ENCODE measurements at places on chromosomes 5 and 9.

GRCh38 chr9:92325991-92326500, 293 bp downstream of the CENPP start:
- H3K36me3 ChIP-seq: peaks cover 27% of the 10 kb centered on the region
- H3K4me3 ChIP-seq: peak overlapping the region; percentile 72
- no peaks in the 10 kb centered on the region for H3K27me3 ChIP-seq
- peak; percentile 12 for DNase-seq
- H3K27ac ChIP-seq: no peak overlapping the region

DNA sequence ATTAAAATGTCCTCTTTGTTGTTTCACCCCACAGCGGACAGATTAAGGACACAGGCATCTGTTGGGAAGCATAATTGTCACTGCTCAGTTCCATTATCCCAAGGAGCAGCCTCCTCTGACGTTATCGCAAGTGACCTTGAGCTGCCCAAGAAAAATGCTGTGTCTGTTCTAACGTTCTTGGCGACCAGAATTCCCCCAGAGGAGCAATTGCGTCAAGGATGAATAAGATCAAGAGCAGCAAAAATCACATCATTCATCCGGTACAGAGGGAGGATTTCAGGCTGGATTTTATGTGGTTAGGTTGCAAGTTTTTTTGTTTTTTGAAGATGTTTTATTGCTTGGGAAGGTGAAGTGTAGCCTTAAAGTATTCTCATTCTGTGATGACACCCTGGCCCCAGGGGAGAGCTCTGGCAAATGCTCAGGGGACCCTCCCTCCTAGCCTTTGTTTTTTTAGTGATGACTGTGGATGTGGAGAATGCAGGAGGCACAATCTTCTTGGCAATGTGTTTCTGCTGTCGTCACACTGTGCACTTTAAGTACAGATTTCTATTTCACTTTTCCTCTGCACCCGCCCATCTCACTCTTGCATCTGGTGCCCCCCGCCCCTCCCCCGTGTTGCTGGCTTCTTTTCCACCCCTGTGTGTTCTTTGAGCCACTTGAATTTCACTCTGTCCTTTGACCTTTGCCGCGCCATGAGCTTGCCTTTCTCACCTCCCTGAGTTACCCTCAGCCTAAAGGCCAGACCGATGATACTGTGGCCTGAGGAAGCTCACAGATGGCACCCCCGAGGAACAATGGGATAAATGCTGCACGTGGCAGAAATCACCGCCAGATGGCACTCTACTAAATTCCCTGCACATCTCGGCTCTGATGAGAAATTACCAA, 308.5 kb downstream of the RAB3C start:
- no peaks in the 10 kb centered on the region for H3K27me3 ChIP-seq
- H3K4me1 ChIP-seq: peaks cover 8% of the 10 kb centered on the region
- peak overlapping the region; percentile 2 for H3K4me3 ChIP-seq
- no peak overlapping the region for H3K27ac ChIP-seq
- no peaks in the 10 kb centered on the region for H3K36me3 ChIP-seq
- DNase-seq: peak; percentile 67

DNA sequence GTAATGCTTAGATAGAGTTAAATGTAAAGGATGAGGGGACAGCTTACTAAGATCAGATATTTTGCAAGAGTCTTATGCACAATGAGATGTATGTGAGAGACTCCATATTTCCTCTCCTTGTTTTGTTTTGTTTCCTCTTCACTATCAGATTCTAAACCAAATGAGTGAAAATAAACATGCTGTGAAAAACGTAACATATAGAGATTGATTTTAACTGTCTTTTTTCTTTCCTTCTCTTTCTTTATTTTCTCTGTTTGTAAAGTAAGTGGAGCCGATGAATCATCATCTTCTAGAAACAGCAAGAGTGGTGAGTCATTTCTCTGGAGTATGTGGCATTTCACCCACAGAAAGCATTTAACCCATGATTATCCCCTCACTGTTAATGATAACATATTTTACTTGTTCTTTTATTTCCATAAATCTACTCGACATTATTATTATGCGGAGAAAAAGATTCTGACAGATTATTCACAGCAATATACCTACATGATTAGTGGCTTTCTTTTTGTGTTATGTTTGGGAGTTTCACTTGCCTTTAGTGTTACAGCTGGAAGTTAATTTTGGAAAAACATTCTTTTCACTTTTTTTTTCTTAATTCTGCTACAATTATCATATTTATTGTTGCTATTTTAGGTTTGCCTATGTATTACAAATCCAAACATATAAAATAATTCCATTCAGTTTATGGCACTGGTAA, 2.1 kb upstream of the ANXA1 start:
- H3K27ac ChIP-seq: no peak overlapping the region
- no peaks in the 10 kb centered on the region for H3K36me3 ChIP-seq
- no peaks in the 10 kb centered on the region for H3K27me3 ChIP-seq
- no peak overlapping the region for H3K4me3 ChIP-seq

DNA sequence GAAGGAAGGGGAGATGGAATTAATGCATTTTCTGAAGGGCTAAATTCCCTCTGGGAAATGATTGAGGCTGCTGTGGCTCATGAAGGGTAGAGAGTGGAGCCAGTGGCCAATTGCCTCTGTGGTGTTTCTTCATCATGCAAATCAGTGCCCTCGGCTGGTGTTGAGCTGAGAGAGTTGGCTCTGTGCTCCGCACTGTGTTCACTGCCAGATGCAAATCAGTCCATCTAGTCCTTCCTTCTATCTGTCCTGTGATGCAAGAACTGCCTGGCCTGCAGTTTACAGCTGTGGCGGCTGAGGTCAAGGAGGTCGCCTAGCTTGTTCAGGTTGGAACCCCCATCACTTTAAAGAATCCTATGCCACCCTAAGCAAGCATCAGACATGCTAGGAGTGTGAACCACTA, 6.0 kb downstream of the TMEM171 start:
- no peaks in the 10 kb centered on the region for H3K36me3 ChIP-seq
- H3K4me1 ChIP-seq: no peaks in the 10 kb centered on the region
- H3K4me3 ChIP-seq: no peak overlapping the region

DNA sequence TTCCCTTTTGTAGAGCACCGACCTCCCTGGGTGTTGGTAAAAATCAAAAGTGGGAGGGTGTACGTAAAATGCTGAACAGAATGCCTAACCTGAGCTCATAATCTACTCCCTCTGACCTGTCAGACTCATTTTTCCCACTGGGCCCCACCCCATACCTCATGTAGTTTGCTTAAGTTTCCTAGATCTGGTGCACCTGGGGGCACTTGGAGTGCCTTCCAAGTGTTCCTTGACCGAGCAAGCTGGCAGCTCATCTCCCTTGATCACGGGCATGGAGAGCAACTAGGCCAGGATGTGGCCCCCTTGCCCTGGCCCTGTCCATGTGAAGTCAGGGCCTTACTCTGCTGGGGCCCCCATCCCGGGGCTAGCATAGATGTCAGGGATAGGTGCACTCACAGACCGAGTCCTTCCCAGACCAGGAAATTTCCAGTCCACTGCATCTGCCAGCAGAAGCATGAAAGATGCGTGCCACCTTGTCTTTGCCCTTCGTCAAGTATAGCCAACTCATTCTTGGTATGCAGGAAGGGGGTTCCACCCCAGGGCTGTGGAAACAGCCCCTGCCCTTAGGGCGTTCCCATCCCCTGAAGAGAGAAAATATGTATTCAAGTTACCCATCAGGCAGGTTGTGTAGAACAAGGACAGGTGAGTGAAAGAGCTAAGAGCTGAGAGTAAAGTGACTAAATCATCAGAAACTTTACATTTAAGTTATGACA, 41.9 kb downstream of the SLC22A5 start:
- H3K36me3 ChIP-seq: no peaks in the 10 kb centered on the region
- no peak overlapping the region for H3K27ac ChIP-seq
- peak overlapping the region; percentile 13 for H3K4me3 ChIP-seq
- no peaks in the 10 kb centered on the region for H3K27me3 ChIP-seq
- no peak for DNase-seq
- H3K4me1 ChIP-seq: peaks cover 3% of the 10 kb centered on the region

DNA sequence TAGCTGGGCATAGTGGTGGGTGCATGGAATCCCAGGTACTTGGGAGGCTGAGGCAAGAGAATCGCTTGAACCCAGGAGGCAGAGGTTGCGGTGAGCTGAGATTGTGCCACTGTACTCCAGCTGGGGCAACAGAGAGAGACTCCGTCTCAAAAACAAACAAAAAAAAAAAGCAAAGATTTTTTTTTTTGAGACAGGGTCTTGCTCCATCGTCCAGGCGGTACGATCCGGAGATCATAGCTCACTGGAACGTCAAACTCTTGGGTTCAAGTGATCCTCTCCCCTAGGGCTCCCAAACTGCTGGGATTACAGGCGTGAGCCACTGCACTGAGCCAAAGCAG, 37.6 kb downstream of the ABCA1 start:
- no peak overlapping the region for H3K4me3 ChIP-seq
- no peak for DNase-seq
- H3K27me3 ChIP-seq: no peaks in the 10 kb centered on the region
- peaks cover 4% of the 10 kb centered on the region for H3K4me1 ChIP-seq

DNA sequence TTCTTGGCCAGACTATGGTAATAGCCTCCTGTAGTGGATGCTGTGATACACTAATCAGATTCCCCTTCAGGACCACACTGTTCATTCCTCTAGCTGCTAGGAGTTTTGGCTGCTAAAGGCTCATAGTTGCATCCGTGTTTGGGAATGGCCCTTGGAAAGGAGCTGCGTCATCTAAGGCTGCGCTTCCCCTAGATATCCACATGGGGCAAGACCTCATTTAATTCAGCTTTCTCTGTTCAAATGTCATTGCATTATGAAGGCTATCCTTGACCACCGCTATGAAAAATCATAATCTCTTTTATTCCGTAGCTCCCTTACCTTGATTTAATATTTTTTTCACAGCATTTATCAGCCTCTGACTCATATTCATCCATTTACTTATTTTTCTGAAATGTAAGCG, 258.3 kb upstream of the NR4A3 start:
- H3K27ac ChIP-seq: no peak overlapping the region
- H3K36me3 ChIP-seq: no peaks in the 10 kb centered on the region
- no peaks in the 10 kb centered on the region for H3K4me1 ChIP-seq

- H3K4me1 ChIP-seq: peaks cover 10% of the 10 kb centered on the region
- no peak overlapping the region for H3K4me3 ChIP-seq
- no peaks in the 10 kb centered on the region for H3K27me3 ChIP-seq
- DNase-seq: no peak
These were observed 111.4 kb downstream of the TRIM32 start for GRCh38 chr9:116798521-116798920.

GRCh38 chr5:16461026-16461425, 4.6 kb downstream of the ZNF622 start:
- H3K36me3 ChIP-seq: peaks cover 78% of the 10 kb centered on the region
- no peak for DNase-seq
- no peaks in the 10 kb centered on the region for H3K27me3 ChIP-seq
- H3K4me1 ChIP-seq: peaks cover 2% of the 10 kb centered on the region
- no peak overlapping the region for H3K4me3 ChIP-seq

DNA sequence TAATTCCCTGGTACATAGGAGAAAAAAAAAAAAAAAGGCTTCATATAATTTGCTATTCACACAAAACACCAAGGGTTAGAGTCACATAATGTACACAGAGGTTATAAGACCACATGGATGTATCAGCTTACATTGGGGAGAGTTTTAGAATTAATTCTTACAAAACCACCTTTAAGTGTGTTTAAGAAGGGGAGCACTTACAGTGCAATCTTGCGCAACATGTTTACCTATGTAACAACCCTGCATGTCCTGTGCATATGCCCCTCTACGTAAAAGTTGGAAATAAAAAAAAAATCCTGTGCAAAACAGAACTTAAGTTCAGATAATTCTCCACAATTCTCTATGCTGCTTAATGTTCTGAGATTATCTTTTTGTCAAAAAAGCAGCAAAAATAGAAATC, 190.0 kb downstream of the DENND1A start:
- no peaks in the 10 kb centered on the region for H3K27me3 ChIP-seq
- H3K4me1 ChIP-seq: peaks cover 6% of the 10 kb centered on the region
- no peak overlapping the region for H3K27ac ChIP-seq
- no peak for DNase-seq
- H3K36me3 ChIP-seq: no peaks in the 10 kb centered on the region

DNA sequence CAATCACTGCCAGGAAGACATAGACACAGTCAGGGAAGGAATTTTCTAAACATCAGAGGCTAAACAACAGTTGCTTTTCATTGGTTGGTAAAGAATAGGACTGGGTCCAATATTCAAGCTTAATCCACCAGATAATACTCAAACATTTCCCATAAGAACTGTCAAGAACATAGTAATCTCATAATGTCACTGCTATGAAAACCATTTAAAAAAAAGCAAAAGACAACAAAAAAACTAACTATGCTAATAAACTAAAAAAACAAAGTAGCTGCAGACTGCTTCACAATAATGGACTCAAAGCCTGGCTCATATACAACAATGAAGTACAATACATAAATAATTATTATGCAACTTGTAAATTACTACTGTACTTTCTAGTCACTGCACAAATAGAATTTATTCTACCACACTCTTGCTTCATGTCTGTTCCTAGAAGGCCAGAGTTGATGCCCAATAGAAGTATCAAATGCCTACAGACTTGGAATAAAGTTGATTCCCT, 148.7 kb downstream of the MLLT3 start:
- no peak for DNase-seq
- no peaks in the 10 kb centered on the region for H3K36me3 ChIP-seq
- peaks cover 6% of the 10 kb centered on the region for H3K4me1 ChIP-seq

GRCh38 chr5:136724161-136724560, 358.8 kb upstream of the TRPC7 start:
- DNase-seq: no peak
- H3K36me3 ChIP-seq: no peaks in the 10 kb centered on the region
- H3K4me1 ChIP-seq: no peaks in the 10 kb centered on the region
- no peaks in the 10 kb centered on the region for H3K27me3 ChIP-seq
- no peak overlapping the region for H3K4me3 ChIP-seq

- H3K4me3 ChIP-seq: peak overlapping the region; percentile 39
- no peak overlapping the region for H3K27ac ChIP-seq
- H3K4me1 ChIP-seq: no peaks in the 10 kb centered on the region
- DNase-seq: peak; percentile 23
These were observed 22.1 kb upstream of the FAM13B start for GRCh38 chr5:138054847-138055558.

- no peaks in the 10 kb centered on the region for H3K4me1 ChIP-seq
- no peaks in the 10 kb centered on the region for H3K36me3 ChIP-seq
- no peak overlapping the region for H3K27ac ChIP-seq
- H3K4me3 ChIP-seq: no peak overlapping the region
- no peak for DNase-seq
These were observed 156.4 kb downstream of the EDIL3 start for GRCh38 chr5:84228266-84228665.

DNA sequence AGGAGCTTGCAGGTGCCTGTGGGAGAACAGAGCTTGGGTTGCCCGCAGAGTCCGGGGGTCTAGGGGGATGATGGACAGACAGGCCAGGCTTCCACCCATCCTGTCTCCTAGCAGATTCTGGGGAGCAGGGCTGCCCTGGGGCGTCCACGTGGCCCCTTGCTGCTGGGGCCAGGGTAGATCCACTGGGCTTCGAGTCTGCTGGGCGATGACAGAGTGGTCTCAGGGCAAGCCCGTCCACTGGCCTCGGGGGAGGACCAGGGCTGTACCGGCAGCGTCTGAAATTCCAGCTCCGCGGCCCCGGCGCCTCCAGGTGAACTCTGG, 124.2 kb upstream of the IRX4 start:
- no peaks in the 10 kb centered on the region for H3K36me3 ChIP-seq
- H3K27ac ChIP-seq: no peak overlapping the region
- no peak for DNase-seq

- H3K4me3 ChIP-seq: no peak overlapping the region
- H3K27ac ChIP-seq: no peak overlapping the region
- DNase-seq: no peak
- no peaks in the 10 kb centered on the region for H3K27me3 ChIP-seq
- peaks cover 18% of the 10 kb centered on the region for H3K4me1 ChIP-seq
- no peaks in the 10 kb centered on the region for H3K36me3 ChIP-seq
These were observed 72.0 kb downstream of the ANKRD33B start for GRCh38 chr5:10635867-10636350.

GRCh38 chr5:3303777-3304176, 291.9 kb upstream of the IRX1 start:
- H3K4me1 ChIP-seq: peaks cover 6% of the 10 kb centered on the region
- H3K27me3 ChIP-seq: no peaks in the 10 kb centered on the region
- no peak for DNase-seq
- H3K36me3 ChIP-seq: no peaks in the 10 kb centered on the region
- H3K4me3 ChIP-seq: no peak overlapping the region

All from neuronal stem cell (in vitro differentiated cells).